ENCODE measurements at places on chromosomes 11 and 22. TPM values are rescaled to one million over a fixed set of nuclear protein-coding genes. Genes with fewer than 3 reads are reported as not detected.
A peak's percentile ranks its signal among the peaks of the same experiment; 100 is the strongest.

DNA sequence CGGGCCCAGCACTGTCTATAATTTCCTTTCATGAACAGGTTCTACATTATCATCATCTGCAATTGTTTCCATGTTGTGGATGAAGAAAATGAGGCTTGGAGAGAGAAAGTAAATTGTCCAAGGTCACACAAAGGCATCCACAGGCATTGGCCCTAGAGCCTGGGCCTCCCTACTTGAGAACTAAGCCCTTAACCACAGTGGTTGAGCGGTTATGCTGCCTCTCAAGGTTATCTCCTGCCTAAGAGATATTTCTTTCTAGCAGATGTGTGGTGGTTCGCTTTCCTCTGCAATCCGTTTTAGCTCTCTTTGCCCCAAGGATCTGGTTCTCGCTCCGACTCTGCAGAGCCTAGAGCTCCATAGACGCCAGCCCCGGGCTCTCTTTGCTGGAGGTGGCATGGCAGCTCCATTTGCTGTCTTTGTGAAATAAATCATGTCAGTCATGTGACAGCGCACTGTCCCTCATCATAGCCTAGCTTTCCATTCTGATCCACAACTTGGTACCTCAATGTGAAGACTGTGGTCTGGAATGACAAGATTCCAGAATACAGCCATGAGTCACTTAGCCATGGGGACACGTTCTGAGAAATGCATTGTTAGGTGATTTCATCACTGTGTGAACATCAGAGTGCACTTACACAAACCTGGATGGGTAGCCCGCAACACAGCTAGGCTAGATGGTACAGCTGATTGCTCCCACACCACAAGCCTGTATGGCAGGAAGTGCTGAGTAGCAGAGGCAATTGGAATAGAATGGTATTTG, 27.2 kb downstream of the RPS6KA4 start:
- no peak overlapping the region for H3K4me3 ChIP-seq
- H3K27ac ChIP-seq, result no peak overlapping the region
- DNase-seq, result no peak
- H3K36me3 ChIP-seq, result no peaks in the 10 kb centered on the region
- H3K27me3 ChIP-seq, result peaks cover 22% of the 10 kb centered on the region
- peaks cover 8% of the 10 kb centered on the region for H3K4me1 ChIP-seq

DNA sequence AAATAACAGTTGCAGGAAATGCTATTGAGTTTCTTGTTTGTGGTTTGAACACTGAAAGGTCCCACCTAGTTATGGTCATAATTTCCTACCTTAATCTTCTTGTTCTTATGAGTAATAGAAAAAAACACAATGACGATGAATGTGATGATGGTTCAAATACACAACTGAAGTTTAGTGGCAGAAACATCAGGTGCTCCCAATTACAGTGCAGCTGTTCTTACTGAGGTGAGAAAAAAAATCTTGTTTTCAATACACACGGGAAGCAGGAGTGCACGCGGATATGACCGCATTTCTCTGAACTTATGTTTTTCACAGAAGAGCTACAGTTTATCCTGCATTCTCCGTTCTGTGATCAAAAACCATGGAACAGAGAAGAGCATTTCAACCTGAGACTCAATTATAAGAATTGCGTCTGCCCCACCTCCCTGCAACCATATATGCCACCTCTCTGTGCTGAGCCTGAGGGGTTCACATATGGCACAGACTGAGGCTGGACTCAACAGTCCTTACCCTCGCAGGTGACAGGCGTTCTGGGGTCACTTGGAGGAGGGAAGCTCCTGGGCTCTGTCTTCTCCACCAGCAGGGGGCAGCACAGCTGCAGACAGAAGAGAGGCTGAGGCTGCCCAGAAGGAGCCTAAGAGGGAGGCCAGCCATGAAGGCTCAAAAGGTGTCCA, 99.7 kb upstream of the IGLL5 start:
- DNase-seq, result peak; percentile 49
- H3K4me3 ChIP-seq, result no peak overlapping the region
- H3K27ac ChIP-seq, result peak overlapping the region; percentile 88
- H3K36me3 ChIP-seq, result no peaks in the 10 kb centered on the region
- H3K27me3 ChIP-seq, result no peaks in the 10 kb centered on the region
- H3K4me1 ChIP-seq, result peaks cover 45% of the 10 kb centered on the region

GRCh38 chr22:17281440-17281841, 62.2 kb upstream of the ADA2 start:
- peaks cover 17% of the 10 kb centered on the region for H3K27me3 ChIP-seq
- H3K4me3 ChIP-seq, result no peak overlapping the region
- H3K27ac ChIP-seq, result no peak overlapping the region
- DNase-seq, result no peak
- H3K36me3 ChIP-seq, result no peaks in the 10 kb centered on the region

GRCh38 chr11:115408036-115408921, 95.9 kb downstream of the CADM1 start:
- peak; percentile 32 for DNase-seq
- H3K4me1 ChIP-seq, result peaks cover 7% of the 10 kb centered on the region
- H3K4me3 ChIP-seq, result no peak overlapping the region

The MS4A4A gene
- polyA plus RNA-seq, result 11.9 TPM

GRCh38 chr22:39689421-39689820, 118.9 kb downstream of the CACNA1I start:
- peaks cover 45% of the 10 kb centered on the region for H3K27me3 ChIP-seq
- DNase-seq, result no peak
- H3K4me3 ChIP-seq, result no peak overlapping the region
- H3K27ac ChIP-seq, result no peak overlapping the region

DNA sequence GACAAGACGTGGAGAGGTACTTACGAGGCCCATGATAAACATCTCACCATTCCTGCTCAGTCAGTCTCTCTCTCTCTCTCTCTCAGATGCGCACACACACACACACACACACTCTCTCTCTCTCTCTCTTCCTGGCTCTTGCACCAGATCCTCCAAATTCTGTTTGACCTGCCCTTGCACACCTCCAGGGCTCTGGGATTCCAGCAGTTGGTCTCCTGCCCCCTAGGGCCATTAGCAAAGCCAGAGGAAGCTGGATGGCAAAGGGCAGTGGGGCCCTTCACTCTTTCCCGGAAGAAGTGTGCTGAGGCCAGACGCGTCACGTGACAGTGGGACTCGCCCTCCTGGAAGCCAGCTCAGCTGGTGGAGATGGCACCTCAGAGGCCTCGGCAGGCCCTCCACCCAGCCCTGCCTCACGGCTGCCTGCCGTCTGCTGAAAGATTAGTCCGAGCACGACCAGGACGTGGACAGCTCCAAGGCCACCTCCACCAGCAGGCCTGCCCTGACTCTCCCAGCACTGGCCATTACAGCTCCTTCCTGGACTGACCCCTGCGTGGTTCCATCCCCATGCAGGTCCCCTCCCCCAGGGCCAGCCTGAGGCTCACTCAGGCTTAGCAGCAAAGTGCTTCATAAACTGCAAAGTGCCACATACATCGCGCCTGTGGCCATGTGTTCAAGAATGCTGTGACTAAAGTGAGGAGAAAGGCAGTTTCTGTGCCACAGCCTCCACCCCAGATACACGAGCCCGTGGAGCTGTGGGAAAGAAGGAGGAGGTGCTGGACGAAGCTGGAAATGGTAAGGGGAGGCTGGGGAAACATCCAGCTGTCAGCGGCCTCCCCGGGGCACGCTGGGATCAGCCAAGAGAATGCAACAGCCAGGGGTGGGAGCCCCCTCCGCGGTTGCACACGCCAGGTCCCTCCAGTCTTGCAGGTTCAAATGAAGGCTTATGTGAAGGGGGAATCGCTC, 3.7 kb downstream of the PDGFB start:
- DNase-seq, result peak; percentile 87
- H3K4me3 ChIP-seq, result peak overlapping the region; percentile 11
- H3K27ac ChIP-seq, result peak overlapping the region; percentile 78
- no peaks in the 10 kb centered on the region for H3K36me3 ChIP-seq

The TMPRSS6 gene
- 3.8 TPM for polyA plus RNA-seq

- no peak overlapping the region for H3K4me3 ChIP-seq
- peaks cover 12% of the 10 kb centered on the region for H3K4me1 ChIP-seq
Measured at GRCh38 chr11:83317757-83318690, 31.9 kb upstream of the CCDC90B start.

- no peak overlapping the region for H3K4me3 ChIP-seq
- no peak overlapping the region for H3K27ac ChIP-seq
- H3K4me1 ChIP-seq, result no peaks in the 10 kb centered on the region
- H3K36me3 ChIP-seq, result no peaks in the 10 kb centered on the region
Measured at GRCh38 chr11:75939992-75940391, 125.0 kb downstream of the UVRAG start.

GRCh38 chr11:87722756-87723565, 452.3 kb downstream of the RAB38 start:
- no peak overlapping the region for H3K27ac ChIP-seq
- no peaks in the 10 kb centered on the region for H3K36me3 ChIP-seq
- DNase-seq, result peak; percentile 20
- H3K4me3 ChIP-seq, result no peak overlapping the region
- H3K27me3 ChIP-seq, result no peaks in the 10 kb centered on the region
- H3K4me1 ChIP-seq, result no peaks in the 10 kb centered on the region

- H3K4me1 ChIP-seq, result no peaks in the 10 kb centered on the region
- H3K27me3 ChIP-seq, result no peaks in the 10 kb centered on the region
- no peaks in the 10 kb centered on the region for H3K36me3 ChIP-seq
- H3K27ac ChIP-seq, result no peak overlapping the region
Measured at GRCh38 chr11:94694309-94695060, 73.7 kb upstream of the AMOTL1 start.

DNA sequence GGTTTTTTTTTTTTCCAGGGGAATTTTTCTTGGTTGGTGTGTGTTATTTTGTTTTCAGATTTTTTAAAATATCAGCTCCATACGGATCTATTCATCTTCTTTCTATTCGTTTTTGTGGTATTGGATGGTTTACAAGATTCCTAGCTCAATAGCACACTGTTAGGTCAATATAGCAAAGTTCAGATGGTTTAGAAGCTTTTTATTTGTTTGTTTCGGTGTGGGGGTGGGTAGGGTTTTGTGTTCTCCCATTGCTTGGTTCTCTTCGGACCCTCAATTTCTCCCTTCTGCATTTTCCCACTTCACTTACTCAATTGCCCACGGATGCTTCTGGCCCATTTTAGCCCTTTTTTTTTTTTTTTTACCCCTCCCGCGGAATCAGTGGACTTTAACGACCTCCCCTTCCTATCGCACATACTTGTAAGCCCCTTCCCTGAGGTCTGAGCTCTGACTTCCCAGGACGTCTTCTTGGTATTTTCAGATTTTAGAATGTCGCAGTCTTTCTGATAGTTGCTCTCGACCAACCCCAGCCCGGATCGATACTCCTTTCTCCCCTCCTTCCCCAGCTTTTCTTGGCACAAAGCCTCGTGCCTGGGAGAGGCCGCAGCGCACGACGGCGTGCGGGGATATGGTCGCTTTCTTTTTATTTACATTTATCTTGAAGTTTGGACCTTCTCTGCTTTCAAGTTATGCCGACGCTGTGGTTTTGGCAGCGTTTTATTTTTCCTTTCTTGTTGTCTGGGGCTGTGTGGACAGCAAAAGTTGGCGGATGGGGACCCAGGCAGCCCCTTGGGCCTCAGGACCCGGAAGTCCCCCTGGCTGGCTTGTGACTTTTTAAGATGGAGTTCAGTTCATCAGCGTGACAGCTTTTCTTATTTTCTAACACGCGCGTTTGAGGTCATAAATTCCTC, 4.4 kb upstream of the SPDYC start:
- H3K4me3 ChIP-seq, result peak overlapping the region; percentile 6
- H3K4me1 ChIP-seq, result peaks cover 7% of the 10 kb centered on the region
- peak; percentile 72 for DNase-seq
- no peaks in the 10 kb centered on the region for H3K27me3 ChIP-seq
- no peak overlapping the region for H3K27ac ChIP-seq

The TCF20 gene
- polyA plus RNA-seq, result 30.5 TPM
